NCI-H524 treated with DMSO at 0.1 percent for 48 hours (cell line): ENCODE measurements at places on chromosomes 16 and 17.

GRCh38 chr16:50360779-50361178 is 8.0 kb downstream of the BRD7 start:
- DNase-seq: peak; percentile 90

DNA sequence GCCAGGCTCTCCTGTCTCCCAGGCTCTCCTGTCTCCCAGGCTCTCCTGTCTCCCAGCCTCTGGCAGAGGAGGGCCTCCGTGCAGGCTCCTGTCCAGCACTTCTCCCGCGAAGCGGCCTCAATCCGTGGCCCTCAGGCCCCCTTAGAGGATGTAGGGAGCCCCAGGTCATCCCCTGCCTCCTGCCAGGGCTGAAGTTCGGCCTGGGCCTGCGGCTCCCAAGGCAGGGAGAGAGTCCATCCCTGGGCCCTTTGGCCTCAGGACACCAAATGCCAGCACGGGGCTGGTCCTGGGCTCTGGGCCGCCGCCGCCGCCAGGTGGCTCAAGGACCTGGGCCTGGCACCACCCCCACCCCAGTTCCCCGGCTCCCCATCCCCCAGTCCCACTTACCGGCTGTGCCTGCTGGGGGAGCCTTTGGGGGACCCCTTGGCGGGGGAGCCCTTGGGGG is 370 bp downstream of the EVPL start:
- DNase-seq: no peak

DNA sequence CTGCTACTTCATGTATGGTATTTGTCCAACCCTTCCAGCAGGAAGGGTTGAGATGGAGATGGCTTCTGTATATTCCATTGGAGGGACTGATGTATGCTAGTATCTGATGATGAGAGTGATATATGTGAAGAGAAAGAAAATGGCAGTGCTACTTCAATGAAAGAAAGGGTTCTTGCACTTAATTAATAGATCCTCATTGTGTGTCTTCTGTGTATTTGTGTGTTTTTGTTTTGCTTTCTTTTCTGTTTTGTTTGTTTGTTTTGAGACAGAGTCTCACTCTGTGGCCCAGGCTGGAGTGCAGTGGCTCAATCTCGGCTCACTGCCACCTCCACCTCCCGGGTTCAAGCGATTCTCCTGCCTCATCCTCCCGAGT is 61.2 kb upstream of the CRYM start:
- no peak for DNase-seq

- DNase-seq: no peak
Measured at GRCh38 chr16:6665126-6665525, 667.5 kb upstream of the RBFOX1 start.

DNA sequence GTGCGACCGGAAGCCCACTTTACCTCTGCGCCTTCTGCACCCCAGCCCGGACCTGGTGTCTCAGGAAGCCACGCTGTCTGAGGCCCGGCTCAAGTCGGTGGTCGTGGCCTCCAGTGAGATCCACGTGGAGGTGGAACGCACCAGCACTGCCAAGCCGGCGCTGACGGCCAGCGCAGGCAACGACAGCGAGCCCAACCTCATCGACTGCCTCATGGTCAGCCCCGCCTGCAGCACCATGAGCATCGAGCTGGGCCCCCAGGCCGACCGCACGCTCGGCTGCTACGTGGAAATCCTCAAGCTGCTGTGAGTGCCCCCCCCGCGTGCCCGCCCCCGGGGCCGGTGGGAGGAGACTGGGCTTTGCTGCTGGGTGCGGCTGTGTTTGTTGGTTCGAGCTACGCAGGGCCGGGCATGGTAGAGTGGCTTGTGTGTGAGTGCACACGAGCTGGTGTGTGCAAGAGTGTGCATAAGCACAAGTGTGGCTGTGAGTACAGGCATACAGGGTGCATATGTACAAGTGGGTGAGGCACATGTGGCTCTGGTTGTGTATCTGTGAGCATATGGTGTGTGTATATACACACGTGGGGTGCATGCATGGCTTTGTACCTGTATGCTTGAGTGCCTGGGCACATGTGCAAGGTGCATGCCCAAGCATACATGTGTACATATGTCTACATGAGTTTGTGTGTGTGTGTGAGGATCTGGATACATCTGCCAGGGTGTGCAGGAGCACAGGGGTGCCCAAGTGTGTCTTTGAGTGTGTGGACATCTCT is 100.6 kb upstream of the PLCG2 start:
- DNase-seq: no peak

- DNase-seq: no peak
Measured at GRCh38 chr17:10251212-10251948, 53.0 kb upstream of the GAS7 start.

GRCh38 chr17:78717431-78717980 is 64.6 kb downstream of the CYTH1 start:
- DNase-seq: peak; percentile 87

DNA sequence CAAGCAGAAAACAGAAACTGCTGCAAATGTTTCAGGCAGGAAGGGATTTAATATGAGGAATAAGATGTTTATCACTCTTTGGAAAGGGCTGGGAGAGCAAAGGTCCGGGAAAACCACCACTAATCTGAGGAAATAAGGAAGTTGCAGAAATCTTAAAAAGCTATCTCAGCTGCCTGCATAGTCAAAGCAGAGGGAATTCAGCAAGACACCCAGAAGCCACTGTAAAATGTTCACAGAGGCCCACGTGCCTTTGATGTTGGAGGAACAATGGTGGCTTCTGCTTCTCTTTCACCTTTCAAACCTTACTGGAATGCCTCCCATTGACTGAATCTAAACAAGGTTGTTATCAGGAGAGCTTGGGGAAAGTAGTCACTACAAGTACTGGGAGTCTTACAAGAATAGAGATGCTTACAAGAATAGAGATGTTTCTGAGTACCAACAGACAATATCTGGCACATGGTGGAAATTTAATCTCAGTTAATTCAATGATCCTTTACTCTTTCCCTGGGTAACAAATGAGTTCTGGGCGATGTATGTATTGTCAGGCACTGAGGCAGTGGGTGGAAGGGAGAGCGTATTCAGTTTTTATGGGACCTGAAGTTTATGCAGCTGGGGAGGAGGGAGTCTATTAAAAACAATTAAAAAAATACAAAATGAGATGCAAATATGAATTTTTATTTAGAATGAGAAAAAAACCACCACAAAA is 56.1 kb upstream of the MED13 start:
- no peak for DNase-seq

GRCh38 chr17:56141046-56141839 is 12.0 kb upstream of the ANKFN1 start:
- no peak for DNase-seq

DNA sequence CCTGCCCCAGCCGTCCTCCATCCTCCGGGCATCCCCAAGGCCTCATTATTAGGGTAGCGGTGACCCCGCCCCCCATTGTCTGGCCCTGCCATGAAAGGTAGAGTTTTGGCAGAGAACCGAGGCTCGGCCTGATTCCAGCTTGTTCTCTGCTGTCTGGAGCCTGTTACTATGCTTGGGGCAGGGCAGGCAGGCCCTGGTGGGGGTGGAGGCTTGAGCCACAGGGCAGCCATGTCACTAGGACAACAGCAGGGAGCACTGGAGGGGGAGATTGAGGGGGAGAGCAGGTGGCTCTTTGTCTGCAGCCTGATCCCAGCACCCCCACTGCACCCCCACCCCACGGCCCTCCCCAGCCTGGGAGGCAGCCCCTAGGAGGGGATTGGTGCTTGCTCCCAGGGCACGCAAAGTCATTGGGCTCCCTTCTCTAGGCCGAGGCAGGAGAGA is 15.4 kb downstream of the RHBDL3 start:
- DNase-seq: peak; percentile 47

GRCh38 chr16:56841233-56841632 is 23.8 kb upstream of the SLC12A3 start:
- DNase-seq: no peak

DNA sequence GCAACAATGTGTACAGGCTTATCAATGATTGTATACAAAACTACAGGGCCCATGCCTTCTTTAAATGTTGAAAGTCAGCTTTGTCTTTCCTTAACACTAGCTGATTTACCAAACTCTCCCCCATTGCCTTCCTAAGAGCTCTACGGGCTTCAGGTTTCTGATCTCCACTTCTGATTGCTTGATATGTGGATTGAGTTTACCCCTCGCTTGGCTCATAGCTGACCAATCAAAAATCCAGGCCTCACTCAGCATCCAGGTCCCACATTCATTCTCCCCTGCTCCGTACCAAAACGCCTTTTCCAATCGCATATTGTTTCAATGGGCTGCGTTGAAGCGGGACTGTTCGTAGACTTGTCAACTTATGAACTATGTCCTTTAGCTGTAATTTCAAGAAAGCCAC is 195.1 kb upstream of the TOX3 start:
- DNase-seq: no peak

- DNase-seq: no peak
Measured at GRCh38 chr17:7393613-7394451, 493 bp downstream of the PLSCR3 start.

DNA sequence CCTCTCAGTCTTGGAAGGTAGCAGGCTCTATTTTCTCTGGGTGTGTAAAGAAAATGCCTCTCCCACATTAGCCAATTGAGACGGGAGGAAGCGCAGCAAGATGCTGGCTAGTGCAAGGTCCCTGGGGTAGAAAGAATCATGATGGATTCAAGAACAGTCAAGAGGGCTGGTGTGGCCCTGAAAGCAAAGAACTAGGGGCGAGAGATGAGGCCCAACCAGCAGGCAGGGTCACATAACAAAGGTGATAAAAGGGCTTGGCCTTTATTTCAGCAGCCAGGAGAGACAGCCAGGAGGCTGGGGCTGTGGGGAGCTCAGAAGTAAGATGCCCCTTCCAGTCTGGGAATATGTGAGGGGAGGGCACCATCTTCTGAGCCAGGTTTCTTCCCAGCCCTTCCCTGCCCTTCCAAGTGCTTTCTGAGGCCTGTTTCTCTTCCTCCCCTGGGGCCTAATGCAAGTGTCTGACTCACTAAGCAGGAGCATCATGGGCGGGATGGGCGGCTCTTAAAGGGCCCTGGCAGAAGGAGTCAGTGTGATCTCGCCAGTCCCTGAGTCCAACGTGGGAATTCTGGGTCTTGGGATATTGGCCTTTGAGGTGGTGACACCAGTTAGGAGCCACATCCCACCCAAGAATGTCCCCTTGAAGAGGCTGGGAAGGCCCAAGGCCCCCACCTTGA is 3.9 kb upstream of the NLRC5 start:
- DNase-seq: no peak

DNA sequence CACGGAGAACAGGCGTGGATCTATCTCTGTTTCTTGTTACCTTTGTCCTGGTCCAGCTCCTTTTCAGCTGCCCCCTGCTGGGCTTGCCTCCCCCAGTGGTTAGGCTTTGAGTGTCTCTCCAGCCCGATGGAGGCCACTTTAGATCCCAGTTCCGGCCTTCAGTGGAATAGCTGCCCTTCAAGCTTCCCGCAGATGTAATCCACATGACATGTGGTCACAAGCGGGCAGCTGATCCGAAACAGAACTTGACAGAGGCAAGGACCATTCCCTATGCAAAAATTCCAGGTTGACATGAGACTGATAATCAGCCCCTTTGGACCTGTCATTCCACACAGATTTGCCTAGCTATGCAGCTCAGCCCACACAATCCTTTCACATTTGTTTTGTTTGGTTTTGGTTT is 40.6 kb upstream of the AQP8 start:
- no peak for DNase-seq

GRCh38 chr17:45394091-45394490 is 38.6 kb downstream of the ARHGAP27 start:
- DNase-seq: no peak

DNA sequence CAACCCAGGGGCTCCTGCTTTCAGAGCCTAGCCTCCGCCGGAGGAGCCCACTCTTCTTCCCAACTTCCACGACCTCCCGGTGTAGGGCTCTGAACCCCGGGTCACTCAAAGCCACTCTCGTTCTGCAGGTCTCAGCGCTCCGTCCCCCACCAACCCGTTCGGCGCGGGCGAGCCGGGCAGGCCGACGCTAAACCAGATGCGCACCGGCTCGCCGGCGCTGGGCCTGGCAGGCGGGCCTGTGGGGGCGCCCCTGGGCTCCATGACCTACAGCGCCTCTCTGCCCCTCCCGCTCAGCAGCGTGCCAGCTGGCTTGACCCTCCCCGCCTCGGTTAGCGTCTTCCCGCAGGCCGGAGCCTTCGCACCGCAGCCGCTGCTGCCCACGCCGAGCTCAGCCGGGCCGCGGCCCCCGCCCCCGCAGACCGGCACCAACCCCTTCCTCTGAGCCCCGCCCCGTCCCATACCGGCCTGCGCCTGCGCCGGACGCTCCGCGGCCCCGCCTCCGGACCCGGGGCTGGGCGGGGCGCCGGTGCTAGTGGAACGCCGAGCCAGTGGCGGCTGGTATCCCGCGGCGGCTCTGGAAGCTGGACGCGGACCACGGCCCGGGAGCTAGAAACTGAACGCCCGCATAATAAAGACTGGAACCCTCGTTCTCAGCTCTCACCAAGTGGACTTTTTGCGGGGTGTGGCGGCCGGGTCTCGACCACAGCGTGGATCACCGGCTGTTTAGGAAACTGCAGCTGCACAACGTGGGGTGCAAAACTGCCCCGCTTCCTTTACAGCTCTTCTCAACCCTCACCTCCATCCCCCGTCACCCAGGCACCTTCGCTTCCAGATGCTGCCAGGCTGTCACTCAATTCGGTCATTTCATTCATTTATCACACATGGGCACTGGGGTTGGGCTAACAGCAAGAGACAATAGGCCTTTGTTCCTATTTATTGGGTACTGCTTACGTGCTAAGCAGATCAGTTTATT is 5.0 kb upstream of the SPATA20 start:
- no peak for DNase-seq

GRCh38 chr16:50842589-50842988 is 100.7 kb downstream of the CYLD start:
- DNase-seq: no peak

GRCh38 chr17:82838386-82839063 is 1.3 kb downstream of the ZNF750 start:
- DNase-seq: no peak

DNA sequence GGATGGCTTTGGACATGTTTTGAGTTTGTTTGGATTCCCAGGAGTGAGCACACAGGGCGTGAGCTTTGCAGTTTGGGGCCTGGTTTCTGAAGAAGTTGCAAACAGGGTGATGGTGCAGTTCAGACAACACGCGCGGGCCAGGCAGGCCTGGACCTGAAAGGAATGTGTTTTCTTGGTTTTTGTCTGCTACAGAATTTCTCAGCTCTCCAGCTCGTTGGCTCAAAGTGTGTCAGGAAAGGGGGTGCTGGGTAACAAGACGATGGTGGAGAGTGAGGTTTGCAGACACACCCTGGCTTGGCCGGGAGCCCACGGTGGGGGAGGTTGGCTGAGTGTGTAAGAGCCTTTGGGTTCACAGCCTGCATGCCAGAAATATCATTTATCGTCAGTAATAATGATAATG is 82.3 kb downstream of the CMIP start:
- no peak for DNase-seq
